C1 segment of cervical spinal cord (tissue), 14 donors: ENCODE measurements at places on chromosomes 7 and 10.
A peak's percentile ranks its signal among the peaks of the same experiment; 100 is the strongest.

GRCh38 chr10:104318810-104319741 is 19.2 kb downstream of the ITPRIP start:
- no peak for DNase-seq

DNA sequence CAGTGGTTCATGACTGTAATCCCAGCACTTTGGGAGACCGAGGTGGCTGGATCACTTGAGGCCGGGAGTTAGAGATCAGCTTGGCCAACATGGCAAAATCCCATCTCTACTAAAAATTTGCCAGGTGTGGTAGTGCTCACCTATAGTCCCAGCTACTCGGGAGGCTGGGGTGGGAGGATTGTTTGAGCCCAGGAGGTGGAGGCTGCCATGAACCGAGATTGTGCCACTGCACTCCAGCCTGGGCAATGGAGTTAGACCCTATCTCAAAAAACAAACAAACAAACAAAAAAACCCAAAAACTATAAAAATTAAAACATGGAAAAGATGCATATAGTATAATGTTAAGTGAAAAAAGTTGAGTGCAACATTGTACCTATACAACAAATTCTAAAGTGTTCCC is 81.4 kb downstream of the AKR1D1 start:
- DNase-seq = no peak

DNA sequence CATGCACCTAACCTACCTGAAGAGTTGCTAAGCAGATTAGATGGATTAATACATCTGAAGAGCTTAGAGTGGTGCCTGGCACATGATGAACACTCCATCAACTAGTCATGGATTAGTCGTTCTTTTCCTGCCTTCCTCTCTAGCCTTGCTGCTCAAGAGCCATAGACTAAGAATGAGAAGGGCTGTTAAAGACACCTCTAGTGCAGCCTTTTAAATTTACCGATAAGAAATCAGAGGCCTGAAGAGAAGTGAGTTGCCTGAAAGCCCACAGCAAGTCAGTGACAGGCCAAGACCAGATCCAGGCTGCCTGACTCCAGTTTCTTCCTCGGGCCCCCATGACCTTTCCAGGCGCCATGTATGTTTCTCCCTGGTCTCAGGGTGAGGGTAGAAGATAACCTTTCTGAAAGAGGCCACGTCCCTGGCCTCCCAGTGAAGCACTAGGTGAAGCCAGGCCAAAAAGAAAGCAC is 6.5 kb downstream of the TSPAN15 start:
- DNase-seq = no peak

- no peak for DNase-seq
Measured at GRCh38 chr10:6092731-6093130, 3.9 kb downstream of the RBM17 start.

DNA sequence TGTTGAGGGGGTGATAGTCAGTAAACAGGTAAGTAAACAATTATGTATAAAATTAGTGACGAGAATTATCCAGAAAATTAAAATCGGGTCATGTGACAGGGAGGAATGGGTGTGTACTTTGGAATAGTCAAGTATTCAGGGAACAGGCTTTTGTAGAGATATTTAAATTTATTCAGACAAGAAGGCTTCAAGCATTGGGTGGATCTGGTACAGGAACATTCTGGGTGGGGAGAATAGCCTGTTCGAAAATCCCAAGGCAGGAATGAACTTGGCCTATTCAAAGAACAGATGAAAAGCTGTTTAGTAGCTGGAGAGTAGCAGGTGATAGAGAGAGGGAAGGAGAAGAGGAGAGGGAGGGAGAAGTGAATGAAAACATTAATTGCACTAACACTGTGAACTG is 448.9 kb upstream of the FZD8 start:
- DNase-seq = no peak

- no peak for DNase-seq
Measured at GRCh38 chr7:2799253-2799652, 44.9 kb downstream of the GNA12 start.

DNA sequence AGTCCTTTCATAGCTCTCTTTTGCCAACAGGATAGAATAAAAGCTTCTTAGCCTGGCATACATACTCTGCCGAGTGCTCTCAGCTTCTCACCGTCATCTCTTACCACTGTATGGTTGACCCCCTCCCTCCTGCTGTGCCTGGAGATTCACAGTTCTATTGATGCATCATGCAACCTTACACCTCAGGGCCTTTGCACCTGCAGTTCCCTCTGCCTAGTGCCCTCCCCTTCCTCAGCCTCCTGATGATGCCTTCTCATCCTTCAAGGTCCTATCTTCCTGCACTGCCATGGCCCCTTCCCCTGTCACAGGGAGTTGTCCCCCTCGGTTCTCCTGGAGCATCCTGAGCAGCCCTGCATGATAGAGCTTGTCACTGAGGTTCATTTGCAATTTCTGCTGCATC is 81.5 kb downstream of the CDH23 start:
- no peak for DNase-seq

DNA sequence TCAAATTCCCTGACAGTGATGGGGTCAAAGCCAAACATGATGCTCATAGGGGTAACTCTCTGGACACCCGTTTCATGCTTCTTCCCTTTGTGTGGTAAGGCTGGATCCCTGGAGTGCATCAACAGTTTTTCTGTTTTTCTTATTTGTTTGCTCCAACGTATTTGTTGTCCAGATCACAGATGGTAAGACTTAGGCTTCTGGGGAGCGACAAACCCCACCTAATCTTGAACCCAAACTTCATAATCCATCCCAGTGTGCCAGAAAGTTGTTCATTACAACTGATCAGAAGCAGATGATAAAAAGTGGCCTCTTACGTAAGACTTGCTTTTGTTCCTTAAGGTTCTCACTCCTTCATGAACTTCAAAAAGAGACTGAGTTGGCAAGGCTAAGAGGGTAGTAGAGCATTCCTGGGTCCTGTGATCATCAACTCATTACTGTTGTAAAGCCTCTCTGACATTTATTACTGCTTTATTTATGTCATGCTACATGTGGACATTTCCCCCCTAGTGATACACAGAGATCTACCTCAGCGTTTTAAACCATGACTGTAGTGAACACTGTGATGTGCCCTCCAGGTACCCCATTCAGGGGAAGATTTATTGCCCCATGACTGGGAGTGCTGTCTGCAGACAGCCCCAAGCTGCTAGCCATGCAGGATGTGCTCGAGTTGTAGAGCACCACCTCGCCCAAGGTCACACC is 125.6 kb downstream of the CCDC71L start:
- no peak for DNase-seq

DNA sequence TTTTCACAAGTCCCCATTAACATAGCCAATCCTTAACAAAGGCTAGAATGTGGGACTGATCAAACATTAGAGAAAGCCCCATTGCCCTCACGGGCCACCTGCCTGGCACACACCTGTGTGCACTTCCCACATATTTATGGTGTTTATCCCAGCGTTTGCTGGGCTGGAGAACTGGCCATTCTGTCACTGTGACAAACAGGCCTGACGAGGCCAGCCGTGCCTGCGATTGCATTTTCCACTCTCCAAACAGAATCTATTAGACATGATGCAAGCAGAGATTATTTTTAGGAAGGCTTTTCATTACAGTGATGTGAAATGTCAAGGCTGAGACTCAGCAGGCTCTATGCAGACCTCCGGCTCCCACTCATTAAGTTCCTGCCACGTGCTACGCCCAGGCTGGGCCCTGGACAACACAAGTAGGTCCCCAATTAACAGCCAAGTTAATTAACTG is 20.4 kb downstream of the PTPRN2 start:
- no peak for DNase-seq

DNA sequence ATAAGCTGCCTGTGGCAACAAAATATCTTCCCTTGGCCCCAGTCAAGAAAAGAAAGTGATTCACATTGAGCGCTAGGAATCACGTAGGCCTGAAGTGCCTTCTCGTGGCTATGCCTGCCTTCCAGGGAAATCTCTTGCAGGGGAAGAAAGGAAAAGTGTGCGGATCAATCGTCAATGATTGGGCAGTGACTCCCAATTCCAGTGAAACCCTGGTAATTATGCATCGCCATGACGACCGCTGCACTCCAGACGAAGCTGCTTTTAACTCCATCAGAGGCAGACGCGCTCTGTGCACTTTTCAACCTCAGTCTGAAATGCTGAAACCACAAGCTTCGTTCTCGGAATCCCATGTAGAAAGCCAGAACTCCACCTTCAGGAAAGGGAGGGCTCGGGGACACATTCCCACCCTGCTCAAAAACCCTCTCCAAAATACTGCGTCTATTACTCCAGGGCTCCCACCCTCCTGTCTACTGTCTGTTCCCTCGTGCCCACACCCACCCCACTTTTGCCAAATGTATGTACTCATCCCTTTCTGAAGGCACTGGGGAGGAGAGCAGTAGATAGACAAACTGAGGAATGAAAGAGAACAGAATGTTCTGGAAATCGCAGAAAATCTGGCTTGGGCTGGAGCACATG is 24.2 kb upstream of the PRKAG2 start:
- no peak for DNase-seq

- DNase-seq = no peak
Measured at GRCh38 chr7:159179241-159179640, 34.6 kb upstream of the VIPR2 start.

- DNase-seq = no peak
Measured at GRCh38 chr10:43222210-43222720, 44.6 kb downstream of the RASGEF1A start.

GRCh38 chr10:76558996-76559891 is 1078.4 kb downstream of the KCNMA1 start:
- no peak for DNase-seq

- no peak for DNase-seq
Measured at GRCh38 chr7:132592231-132592920, 16.1 kb upstream of the PLXNA4 start.

GRCh38 chr10:102342958-102343357 is 52.5 kb upstream of the NFKB2 start:
- no peak for DNase-seq

- no peak for DNase-seq
Measured at GRCh38 chr7:30733691-30734090, 18.2 kb upstream of the INMT start.

DNA sequence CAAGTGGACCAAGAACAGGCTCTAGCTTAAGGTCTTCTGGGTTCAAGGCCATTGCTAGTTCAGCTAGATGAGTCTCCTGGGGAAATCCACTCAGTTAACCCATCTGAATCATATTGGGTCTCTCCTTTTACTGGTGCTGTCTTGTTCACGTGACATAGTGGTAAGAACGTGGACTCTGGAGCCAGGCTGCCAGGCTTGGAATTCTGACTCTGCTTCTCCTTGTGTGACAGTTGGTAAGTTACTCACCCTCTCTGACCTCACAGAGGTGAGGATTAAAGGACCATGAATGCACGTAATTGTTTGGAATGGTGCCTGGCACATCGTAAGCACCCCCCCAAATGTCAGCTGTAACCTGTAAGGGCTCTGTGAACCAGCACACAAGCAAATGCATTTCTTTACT is 9.7 kb upstream of the CALU start:
- DNase-seq = no peak

DNA sequence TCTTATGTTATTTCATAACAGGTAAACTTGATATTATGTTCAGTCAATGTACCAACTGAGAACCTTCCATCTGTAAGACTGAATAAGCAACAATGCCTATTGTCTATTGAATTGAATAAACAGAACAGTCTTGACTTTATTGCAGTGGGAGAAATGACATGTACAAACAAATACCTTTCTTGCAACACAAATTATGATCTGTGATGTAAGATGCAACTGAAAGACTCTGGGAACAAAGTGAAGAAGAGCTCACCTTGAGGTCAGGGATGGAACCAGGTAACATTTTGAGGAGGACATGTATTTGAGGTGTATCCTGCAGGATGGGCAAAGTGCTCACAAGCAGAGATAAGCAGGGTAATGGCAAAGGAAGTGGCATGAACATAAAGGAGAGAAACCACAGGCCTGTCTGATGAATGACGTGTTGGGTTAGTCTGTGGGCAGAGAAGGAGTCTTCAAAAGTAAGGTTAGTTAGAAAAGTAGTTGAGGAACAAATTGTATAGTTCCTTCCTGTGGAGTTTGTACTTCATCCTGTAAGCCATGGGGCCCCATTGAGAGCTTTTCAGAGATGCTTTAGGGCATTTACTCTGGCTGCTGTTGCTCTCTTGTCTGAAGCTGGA is 9.5 kb downstream of the PNLIPRP3 start:
- DNase-seq = no peak

- peak; percentile 22 for DNase-seq
Measured at GRCh38 chr7:650339-651031, 76.0 kb upstream of the DNAAF5 start.

DNA sequence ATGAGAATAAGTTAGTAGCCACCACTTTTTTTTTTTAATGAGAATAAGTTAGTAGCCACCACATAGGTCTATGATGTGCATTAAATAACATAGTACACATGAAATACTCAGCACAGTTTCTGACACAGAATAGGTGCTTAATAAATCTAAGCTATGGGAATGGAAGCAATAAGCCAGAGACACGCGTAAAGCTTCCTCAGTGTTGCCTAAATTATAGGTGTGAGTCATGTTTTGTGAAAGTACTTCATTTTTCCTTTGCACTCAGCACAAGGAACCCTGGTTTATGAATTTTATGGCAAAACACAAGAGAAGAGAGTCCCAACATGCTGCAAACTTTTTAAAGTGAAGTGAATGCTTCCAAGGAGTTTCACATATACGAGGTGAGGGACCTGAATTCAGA is 267.4 kb downstream of the RNLS start:
- no peak for DNase-seq

- no peak for DNase-seq
Measured at GRCh38 chr10:115879372-115880089, 393.5 kb downstream of the GFRA1 start.

DNA sequence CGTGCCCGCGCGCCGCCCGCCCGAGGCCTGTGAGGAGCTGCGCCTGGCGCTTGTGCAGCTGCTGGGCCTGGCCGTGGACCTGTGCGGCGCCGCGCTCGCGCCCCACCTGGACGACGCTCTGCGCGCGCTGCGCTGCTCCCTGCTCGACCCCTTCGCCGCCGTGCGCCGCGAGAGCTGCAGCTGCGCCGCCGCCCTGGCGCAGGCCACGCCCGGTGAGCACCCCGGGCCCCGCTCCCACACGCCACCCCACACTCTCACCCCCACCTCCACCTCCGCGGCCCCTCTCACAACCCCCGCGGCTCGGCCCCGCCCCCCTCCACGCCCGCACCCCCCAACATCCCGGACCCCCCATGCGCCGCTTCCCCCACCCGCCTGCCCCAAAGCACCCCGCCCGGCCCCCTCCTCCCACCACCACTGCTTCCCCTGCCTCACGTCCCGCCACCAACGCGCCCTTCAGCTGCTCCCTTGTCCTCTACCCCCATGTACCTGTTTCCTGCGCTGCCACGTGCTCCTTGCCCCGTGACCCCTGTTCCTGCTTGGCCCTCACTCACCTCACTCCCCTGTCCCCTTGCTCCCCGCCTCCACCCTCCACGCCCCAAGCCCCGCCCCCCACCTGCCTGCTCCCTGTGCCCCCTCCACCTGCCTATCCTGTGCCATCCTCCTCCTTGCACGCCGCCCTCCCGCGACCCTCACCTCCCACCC is at the start of gene PRKAR1B:
Gene PRKAR1B (minus strand): TSS at position 178 of the 702 bp plus-strand sequence. CDS start 15,776 bp downstream, outside the sequence.
- no peak for DNase-seq

DNA sequence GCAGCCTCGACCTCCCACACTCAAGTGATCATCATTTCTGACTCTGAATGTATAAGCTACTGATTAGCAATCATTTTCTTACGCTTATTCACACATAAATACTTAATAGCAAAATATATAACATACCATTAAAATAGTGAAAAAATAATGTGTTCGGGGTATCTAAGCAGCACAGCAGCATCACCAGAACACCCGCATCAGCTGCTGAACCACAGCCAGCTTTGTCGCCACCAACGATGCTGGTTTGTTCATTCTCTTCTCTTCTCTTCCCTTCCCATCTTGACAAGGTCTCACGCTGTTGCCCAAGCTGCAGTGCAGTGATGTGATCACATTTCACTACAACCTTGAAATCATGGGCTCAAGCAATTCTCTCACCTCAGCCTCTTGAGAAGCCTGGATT is 425.1 kb upstream of the LRGUK start:
- DNase-seq = no peak

- no peak for DNase-seq
Measured at GRCh38 chr10:112775892-112776674, 174.0 kb upstream of the TCF7L2 start.
